Activated naive CD4-positive, alpha-beta T cell treated with Interleukin-2 at 50 U/mL for 16 hours (primary cell): ENCODE measurements at places on chromosomes 13 and 19.

DNA sequence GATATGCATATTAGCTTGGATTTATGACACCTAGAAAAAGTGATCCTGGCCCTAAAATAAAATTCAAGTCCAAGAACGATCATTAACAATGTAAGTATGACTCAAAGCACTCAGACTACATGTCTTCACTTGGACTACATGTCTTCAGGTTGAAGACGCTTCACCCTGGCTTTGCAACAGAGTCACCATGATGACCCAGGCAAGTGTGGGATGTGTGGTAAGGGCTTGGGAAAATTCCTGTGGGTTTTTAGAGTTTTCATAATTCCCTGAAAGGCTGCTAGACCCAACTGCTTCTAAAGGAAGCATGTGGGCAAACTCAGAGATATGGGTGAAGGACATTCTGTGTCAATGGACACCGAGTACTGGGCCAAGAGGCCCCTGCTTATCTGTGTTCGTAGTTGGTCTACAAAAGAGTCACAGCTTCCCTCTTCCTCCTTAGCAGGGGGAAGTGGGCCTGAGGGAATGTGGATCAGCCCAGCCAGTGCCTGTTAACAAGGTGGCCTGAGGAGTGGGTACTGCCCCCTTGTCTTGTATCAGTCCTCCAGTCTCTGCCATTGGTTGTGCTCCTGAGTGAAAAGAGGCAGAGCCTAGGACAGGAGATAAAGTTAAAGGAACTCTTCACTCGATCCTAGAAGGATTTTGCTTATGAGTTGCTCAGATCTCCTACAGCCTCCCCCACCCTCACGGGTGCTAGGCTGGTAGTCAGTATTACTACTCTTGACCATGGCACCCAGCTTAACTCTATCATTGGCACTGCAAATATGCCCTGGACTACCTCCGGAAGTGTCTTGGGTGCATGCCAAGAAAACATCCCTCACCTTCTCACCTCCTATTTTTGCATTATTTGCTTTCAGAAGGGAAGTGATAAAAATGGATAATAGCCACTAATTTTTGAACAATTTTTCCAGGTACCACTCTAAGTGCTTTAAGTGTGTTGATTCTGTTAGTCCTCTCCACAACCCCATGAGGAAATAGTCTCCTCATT is 406.3 kb downstream of the COG6 start:
- DNase-seq, result no peak

GRCh38 chr19:35000647-35001501 is 751 bp downstream of the GRAMD1A start:
- peak; percentile 70 for DNase-seq

- DNase-seq, result no peak
Measured at GRCh38 chr19:5108123-5108596, 139.2 kb downstream of the KDM4B start.

- DNase-seq, result peak; percentile 66
Measured at GRCh38 chr13:24053519-24054251, 106.8 kb upstream of the SPATA13 start.
